ENCODE measurements at places on chromosomes 3 and 15.
A peak's percentile ranks its signal among the peaks of the same experiment; 100 is the strongest.

DNA sequence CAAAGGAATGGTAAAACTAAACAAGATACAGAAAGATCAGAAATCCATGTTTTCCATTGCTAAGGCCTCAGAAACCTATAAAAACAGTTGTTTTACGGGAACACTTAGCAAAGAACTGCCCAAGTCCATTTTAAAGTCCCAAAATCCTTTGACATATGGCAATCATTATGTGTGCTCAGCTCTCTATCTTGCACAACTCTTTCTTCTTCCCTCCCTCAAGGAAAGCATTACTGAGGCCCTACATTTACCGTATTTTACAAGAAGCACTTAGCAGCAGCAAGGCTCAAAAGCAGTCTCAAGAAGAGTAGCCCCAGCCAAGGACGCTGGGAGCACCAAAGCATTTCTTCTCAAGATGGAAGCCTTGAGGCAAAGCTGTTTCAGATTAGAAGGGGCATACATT lies 169.6 kb upstream of the LRTM1 start:
- no peak for DNase-seq

GRCh38 chr15:30650012-30650929 lies 24.3 kb downstream of the ARHGAP11B start:
- DNase-seq = peak; percentile 47

GRCh38 chr3:146529021-146529420 lies 15.4 kb downstream of the PLSCR1 start:
- DNase-seq = peak; percentile 59

DNA sequence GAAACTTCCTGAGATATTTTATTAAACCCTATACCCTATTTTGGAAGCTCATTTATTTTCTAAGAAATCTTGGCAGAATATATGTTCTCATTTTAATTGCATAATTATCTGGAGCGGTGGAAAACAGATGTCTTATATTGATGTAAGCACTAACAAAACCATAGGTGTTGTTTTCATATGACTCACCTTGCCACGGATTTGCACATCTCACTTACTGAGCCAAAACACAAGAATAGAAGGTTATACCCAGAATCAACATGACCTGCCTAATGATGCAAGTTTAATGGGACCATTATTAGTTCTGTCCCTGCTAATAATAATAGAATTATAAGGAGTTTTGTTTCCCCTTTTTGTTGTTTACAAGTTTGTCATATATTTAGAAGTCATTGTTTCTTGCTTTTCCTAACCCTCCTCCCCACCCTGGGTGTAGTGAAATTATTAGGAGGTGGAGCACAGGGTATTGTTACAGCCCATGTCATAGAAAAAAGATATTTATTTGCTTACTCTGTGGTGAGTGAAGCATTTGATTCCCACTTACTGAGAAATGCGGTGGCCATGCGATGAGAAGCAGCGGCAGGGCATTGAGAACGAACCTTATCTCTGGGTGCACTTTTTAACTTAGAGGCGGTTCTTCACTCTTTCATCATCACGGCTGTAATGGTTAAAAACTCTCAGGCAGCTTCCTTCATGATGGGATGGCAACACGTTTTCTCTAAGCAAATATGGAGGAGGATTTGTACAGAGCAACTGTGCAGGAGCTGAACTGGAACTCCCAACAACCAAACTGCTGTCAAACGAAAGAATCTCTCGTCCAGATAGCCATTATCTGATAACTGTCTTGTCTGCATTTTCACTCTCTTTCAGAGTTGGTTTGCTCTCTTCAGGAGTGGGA lies 521 bp downstream of the IL5RA start:
- peak; percentile 40 for DNase-seq

DNA sequence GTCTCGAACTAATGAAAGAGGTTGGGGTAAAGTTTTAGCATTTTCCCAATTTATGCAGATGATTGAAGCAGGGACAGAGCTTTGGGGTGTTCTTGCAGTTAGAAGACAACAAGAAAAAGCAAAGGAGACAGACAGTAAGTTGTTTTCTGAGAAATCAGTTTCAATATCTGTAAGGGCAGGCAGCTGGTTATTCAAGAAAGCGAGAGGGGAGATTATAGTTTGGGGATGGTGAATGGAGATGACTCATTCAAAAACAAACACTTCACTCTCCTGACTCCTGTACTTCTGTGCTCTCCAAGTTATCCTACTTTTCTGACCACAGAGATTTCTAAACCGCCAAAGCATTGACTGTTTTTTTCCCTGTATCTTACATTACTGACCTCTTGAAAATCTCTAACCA lies 352.0 kb downstream of the GAP43 start:
- DNase-seq = no peak

- DNase-seq = peak; percentile 42
Observed at GRCh38 chr15:75215107-75216004, 13.7 kb downstream of the C15orf39 start.

GRCh38 chr3:122343654-122344053 lies 18.6 kb downstream of the CSTA start:
- DNase-seq = no peak

GRCh38 chr15:31499953-31500765 lies 173.5 kb downstream of the KLF13 start:
- DNase-seq = no peak

- peak; percentile 45 for DNase-seq
Observed at GRCh38 chr3:183875411-183875810, 9.3 kb downstream of the PARL start.

GRCh38 chr3:11185564-11186317 lies 31.4 kb downstream of the HRH1 start:
- no peak for DNase-seq

GRCh38 chr3:63824309-63824708 lies 5.2 kb downstream of the C3orf49 start:
- no peak for DNase-seq

- DNase-seq = peak; percentile 76
Observed at GRCh38 chr15:85289677-85290365, 90.6 kb upstream of the AKAP13 start.

Measured in hematopoietic multipotent progenitor cell treated with erythropoietin and hydrocortisone succinate and interleukin-3 and kit ligand, for 4 days (in vitro differentiated cells).